SJSA1 (cell line): ENCODE measurements at places on chromosomes 1 and 21. TPM values are rescaled to one million over a fixed set of nuclear protein-coding genes. Genes with fewer than 3 reads are reported as not detected.

The FCGR2B gene
- not detected in 2 replicates for total RNA-seq

DNA sequence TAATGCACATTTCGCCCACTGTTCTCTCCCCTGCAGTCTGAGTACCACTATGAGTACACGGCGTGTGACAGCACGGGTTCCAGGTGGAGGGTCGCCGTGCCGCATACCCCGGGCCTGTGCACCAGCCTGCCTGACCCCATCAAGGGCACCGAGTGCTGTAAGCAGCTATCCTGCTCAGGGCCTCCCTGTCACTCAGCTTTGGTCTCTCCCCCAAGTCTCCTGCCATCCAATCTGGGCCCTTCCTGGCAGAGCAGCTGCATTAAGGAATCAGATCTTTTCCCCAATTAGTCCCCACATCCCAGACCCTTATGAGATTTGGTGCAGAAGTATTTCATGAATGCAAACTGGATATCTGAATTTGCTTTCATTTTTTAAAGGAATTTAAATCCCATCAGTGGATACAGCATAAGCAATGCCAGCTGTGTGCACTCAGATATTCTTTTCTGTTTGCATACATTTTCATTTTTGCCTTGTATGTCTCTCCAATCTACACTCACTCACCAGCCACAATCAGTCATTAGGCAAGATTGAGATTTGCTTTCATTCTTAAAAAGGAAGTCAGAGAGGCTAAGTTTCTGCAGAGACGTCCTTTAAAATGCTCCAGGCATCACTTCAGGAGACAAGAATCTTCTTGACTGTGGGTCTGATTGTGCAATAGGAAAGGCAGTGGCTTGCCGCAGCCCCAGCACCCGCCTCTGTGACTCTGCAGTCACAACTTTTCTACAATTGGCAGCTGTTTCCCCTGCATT, 48.1 kb downstream of the ELAPOR1 start:
- H3K36me3 ChIP-seq = no peaks in the 10 kb centered on the region
- H3K4me1 ChIP-seq = peaks cover 5% of the 10 kb centered on the region; the same call in 1 of the 2 replicates
- H3K27me3 ChIP-seq = no peaks in the 10 kb centered on the region
- H3K27ac ChIP-seq = no peak overlapping the region
- DNase-seq = peak; percentile 35

GRCh38 chr1:174794861-174795260, 204.9 kb upstream of the CACYBP start:
- H3K36me3 ChIP-seq = no peaks in the 10 kb centered on the region
- no peak overlapping the region for H3K4me3 ChIP-seq
- H3K27me3 ChIP-seq = no peaks in the 10 kb centered on the region
- no peak overlapping the region for H3K27ac ChIP-seq
- H3K4me1 ChIP-seq = peaks cover 40% of the 10 kb centered on the region

- H3K4me3 ChIP-seq = no peak overlapping the region
- H3K27me3 ChIP-seq = peaks cover 46% of the 10 kb centered on the region
- no peak overlapping the region for H3K27ac ChIP-seq
- H3K36me3 ChIP-seq = no peaks in the 10 kb centered on the region
- H3K4me1 ChIP-seq = no peaks in the 10 kb centered on the region
Observed at GRCh38 chr1:10838541-10838940, 42.1 kb upstream of the CASZ1 start.
